ENCODE measurements at places on chromosomes 3 and 15. TPM values are rescaled to one million over a fixed set of nuclear protein-coding genes. Genes with fewer than 3 reads are reported as not detected.

The PCLAF gene
- total RNA-seq: 12.0 TPM

The CDHR4 gene
- not detected for total RNA-seq

The NLGN1 gene
- 5.7 TPM for total RNA-seq

The KIF7 gene
- total RNA-seq: 4.7 TPM

The COL8A1 gene
- 1.6 TPM for total RNA-seq

The TRIM69 gene
- total RNA-seq: 16.7 TPM

The STAB1 gene
- total RNA-seq: 67.3 TPM

The ARPIN gene
- total RNA-seq: 13.0 TPM

The RYR3 gene
- 50.6 TPM for total RNA-seq

The ZIC1 gene
- 8.4 TPM for total RNA-seq

The CLDN18 gene
- total RNA-seq: under 0.01 TPM

The MYO5C gene
- total RNA-seq: 3.7 TPM

The PLS1 gene
- total RNA-seq: not detected

The FAM81A gene
- 0.52 TPM for total RNA-seq

The CYP1A1 gene
- total RNA-seq: not detected

The SKOR1 gene
- under 0.01 TPM for total RNA-seq

The DNASE1L3 gene
- total RNA-seq: 1.0 TPM

The AP3B2 gene
- total RNA-seq: not detected

The GP5 gene
- under 0.01 TPM for total RNA-seq

The TWF2 gene
- total RNA-seq: 18.8 TPM

The VEPH1 gene
- 1.0 TPM for total RNA-seq

The APOD gene
- 20.4 TPM for total RNA-seq

The ALPK3 gene
- 33.4 TPM for total RNA-seq

The TLR9 gene
- not detected for total RNA-seq

The PKM gene
- total RNA-seq: 769 TPM
